ENCODE measurements at places on chromosomes 11 and 22. TPM values are rescaled to one million over a fixed set of nuclear protein-coding genes. Genes with fewer than 3 reads are reported as not detected.

SMIM35 gene
- total RNA-seq: not detected

MMP11 gene
- 8.8 TPM for total RNA-seq

FBXO7 gene
- 39.5 TPM for total RNA-seq

MEN1 gene
- total RNA-seq: 13.7 TPM

SYT7 gene
- total RNA-seq: 9.2 TPM

MS4A15 gene
- not detected for total RNA-seq
